A549 treated with AZD2906 at 1 μM for 4 hours (cell line): ENCODE measurements at places on chromosomes 1 and 21. TPM values are rescaled to one million over a fixed set of nuclear protein-coding genes. Genes with fewer than 3 reads are reported as not detected.

The FCRL3 gene
- total RNA-seq = 0.09 TPM in 1 of 5 replicates, not detected in the others

The OR2T2 gene
- not detected in 5 replicates for total RNA-seq

The MYBPH gene
- total RNA-seq = not detected in 5 replicates

The ATP1A2 gene
- total RNA-seq = 0.08 to 0.19 TPM (median 0.15 TPM) in 5 replicates

The ZNF695 gene
- total RNA-seq = 2.0 to 3.1 TPM (median 2.4 TPM) in 5 replicates

The GNAI3 gene
- total RNA-seq = 4.5 to 5.9 TPM (median 5.1 TPM) in 5 replicates

The TCHH gene
- total RNA-seq = 0.23 to 0.28 TPM (median 0.25 TPM) in 5 replicates

The TNFRSF1B gene
- 0.52 to 0.65 TPM (median 0.60 TPM) in 5 replicates for total RNA-seq

The CRP gene
- not detected in 5 replicates for total RNA-seq

The FCRL6 gene
- total RNA-seq = not detected in 5 replicates

The ARL8A gene
- 43.5 to 56.3 TPM (median 51.2 TPM) in 5 replicates for total RNA-seq

The LRRC8B gene
- total RNA-seq = 2.3 to 3.8 TPM (median 3.3 TPM) in 5 replicates

The S100A3 gene
- total RNA-seq = 110 to 126 TPM (median 119 TPM) in 5 replicates

The DCST1 gene
- 0.05 to 0.07 TPM in 2 of 5 replicates, not detected in the others for total RNA-seq

The ADORA3 gene
- not detected in 5 replicates for total RNA-seq

The LEMD1 gene
- total RNA-seq = 0.15 TPM in 1 of 5 replicates, not detected in the others
